ENCODE measurements at places on chromosomes 3 and 15.

- no peak for DNase-seq
Observed at GRCh38 chr3:52437326-52438103, 7.4 kb downstream of the SEMA3G start.

DNA sequence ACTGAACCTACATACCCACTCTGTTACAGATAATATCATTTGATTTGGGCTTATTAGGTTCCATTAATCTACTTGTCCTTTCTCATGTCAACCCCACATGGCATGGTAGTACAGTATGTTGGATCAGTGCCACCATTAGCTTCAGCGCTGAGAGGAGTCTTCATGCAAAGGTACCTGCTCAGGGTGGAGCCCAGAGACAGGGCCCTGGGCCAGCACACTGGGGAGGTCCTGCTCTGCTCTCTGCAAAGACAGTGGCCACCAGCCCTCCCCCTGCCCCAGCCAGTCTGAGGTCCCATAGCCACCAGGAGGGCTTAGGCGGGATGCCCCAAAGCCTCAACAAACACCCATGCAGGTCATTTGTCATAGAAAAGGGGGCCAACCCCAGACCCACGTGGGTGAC lies 71.0 kb downstream of the ATP10A start:
- no peak for DNase-seq

- no peak for DNase-seq
Observed at GRCh38 chr15:51444807-51445206, 103.4 kb downstream of the GLDN start.

DNA sequence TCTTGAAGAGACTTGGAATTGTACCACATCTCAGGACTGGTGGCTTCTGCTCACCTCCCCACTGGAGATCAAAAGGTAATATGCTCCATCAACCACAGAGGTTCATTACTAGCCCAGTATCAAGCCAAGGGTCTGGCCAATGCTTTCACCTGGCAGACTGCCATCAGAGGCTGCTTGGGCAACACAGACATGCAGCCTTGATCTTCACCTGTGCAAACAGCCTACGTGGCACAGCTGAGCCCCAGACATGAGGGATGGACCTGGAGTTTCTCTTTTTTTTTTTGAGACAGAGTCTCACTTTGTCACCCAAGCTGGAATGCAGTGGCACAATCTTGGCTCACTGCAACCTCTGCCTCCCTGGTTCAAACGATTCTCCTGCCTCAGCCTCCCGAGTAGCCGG lies 105.6 kb upstream of the HES1 start:
- no peak for DNase-seq

- no peak for DNase-seq
Observed at GRCh38 chr15:74530771-74531143, 10.3 kb upstream of the ARID3B start.

- DNase-seq, result no peak
Observed at GRCh38 chr3:115709093-115709492, 85.8 kb downstream of the GAP43 start.

- DNase-seq, result no peak
Observed at GRCh38 chr15:77069521-77070121, 1.3 kb downstream of the TSPAN3 start.

GRCh38 chr3:197367081-197367780 lies 68.8 kb upstream of the DLG1 start:
- no peak for DNase-seq

GRCh38 chr3:62587169-62587568 lies 213.8 kb upstream of the FEZF2 start:
- DNase-seq, result no peak

GRCh38 chr3:141790171-141790570 lies 27.0 kb downstream of the GRK7 start:
- DNase-seq, result no peak

DNA sequence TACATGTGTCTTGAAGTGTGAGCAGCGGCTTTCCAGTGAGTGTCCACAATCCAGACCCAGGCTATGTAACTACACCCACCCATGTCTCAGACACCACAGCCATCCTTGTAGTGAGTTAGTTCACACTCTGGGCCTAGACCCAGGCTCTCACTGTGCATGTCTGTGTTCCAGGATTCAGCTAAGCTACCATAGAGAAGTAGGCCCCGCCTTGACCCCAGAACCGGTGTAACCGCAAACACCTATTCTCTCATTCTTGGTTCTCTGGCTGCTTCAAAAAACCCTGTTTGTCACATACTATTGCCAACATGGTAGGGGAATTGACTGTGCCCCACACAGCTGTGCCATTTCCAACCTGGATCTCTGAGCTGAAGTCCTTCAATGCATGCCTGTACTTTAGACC lies 560.6 kb downstream of the RSL24D1 start:
- DNase-seq, result no peak

- no peak for DNase-seq
Observed at GRCh38 chr15:25248583-25249235, 190.1 kb downstream of the UBE3A start.

DNA sequence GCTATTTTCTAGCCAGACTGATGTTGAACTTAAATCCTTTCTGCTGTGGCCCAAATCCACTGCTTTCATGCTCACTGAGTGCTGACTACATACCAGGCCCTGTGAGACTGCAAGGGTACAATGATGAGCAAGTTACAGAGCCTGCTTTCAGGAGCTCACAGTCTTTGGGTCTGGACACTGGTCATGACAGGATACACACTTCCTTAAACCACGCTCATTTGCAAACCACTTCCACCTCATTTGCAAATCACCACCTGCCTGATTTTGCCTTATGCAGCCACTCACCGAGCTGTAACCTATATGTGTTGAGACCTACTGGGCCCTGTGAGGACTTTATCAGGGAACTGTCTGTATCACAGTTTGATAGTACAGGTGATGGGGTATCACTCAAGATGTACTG lies 50.2 kb upstream of the LRRC58 start:
- no peak for DNase-seq

DNA sequence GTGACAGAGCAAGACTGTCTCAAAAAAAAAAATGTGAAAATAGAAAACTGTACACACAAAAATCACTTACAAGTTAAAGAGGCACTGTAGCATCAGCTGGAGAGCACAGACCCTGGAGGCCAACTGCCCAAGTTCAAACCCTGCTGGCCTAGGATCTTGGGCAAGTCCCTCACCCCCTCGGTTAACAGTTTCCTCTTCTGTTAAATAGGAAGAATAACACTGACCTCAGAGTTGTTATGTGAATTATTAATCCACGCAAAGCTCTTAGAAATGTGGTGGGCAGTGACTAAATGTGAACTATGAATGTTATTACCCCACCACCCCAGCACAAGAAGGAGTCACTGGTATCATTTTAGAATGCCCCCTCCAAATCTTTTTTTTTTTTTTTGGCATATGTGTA lies 11.2 kb downstream of the CIB1 start:
- no peak for DNase-seq

GRCh38 chr3:150968341-150969035 lies 4.0 kb downstream of the CLRN1 start:
- DNase-seq, result no peak

GRCh38 chr3:71310359-71310979 lies 273.1 kb downstream of the FOXP1 start:
- DNase-seq, result no peak

DNA sequence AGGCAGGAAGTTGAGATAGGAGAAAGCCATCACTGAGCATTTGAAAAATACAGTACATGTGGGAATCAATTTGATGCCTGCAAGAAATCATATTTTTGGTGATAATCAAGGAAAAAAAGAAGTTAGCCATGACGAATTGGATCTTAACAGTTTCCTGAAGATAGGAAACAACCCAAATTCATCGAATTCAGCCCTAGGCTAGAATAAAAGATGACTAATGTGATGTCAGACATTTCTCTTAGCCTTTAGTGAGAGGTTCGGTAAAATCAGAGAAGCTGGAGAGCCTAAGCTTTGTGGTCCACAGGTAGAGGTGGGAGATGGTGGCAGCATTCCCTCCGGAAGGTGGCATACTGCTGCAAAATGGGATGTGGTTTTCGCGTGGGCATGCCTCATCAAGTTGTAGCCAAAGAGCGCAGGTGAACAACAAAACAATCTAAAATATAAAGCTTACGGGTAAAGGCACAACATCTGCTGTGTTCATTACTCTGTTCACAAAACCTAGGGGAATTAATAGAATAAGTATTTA lies 144.1 kb upstream of the ALCAM start:
- no peak for DNase-seq

- no peak for DNase-seq
Observed at GRCh38 chr3:158916111-158916510, 114.3 kb downstream of the MFSD1 start.

DNA sequence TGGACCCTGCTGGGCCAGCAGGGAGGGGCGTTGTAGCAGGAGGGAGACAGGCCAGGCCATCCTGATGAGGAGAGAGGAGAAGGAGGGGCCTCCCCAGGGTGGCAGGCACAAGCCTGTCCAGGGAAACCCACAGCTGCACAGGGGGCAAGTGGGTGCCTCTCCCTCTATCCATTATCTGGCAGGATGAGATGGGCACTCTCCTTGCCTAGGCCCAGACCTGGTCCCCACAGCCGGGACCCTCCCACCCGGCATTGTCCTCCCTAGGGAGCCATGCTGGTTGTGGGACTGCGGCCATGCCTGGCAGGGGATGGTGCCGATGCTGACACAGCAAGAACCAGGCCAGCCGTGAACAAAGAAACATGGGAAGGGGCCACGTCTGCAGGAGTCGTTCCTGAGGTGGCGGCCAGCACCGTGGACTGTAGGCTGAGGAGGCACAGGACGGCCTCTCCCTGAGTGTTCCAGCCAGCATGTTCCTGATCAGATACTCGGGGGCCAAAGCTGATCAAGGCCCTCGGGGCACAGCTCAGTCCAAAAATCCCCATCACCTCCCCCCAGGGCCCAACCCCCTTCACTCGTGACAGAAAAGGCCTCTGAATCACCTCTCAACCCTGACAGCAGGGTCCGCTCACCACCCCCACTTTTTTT lies 19.2 kb upstream of the CYP11A1 start:
- no peak for DNase-seq

DNA sequence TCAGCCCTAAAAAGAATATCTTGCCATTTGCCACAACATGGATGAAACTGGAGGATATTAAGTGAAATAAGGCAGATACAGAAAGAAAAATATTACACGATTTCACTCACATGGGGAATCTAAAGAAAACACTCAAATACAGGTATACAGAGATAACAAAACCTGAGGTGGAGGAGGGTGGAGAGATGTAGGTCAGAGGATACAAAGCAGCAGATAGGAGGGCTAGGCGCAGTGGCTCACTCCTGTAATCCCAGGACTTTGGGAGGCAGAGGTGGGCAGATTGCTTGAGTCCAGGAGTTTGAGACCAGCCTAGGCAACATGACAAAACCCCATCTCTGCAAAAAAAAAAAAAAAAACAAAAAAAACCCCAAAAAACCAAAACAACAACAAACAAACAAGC lies 23.2 kb upstream of the SRPRB start:
- no peak for DNase-seq

- DNase-seq, result no peak
Observed at GRCh38 chr3:167318996-167319615, 61.0 kb downstream of the ZBBX start.

DNA sequence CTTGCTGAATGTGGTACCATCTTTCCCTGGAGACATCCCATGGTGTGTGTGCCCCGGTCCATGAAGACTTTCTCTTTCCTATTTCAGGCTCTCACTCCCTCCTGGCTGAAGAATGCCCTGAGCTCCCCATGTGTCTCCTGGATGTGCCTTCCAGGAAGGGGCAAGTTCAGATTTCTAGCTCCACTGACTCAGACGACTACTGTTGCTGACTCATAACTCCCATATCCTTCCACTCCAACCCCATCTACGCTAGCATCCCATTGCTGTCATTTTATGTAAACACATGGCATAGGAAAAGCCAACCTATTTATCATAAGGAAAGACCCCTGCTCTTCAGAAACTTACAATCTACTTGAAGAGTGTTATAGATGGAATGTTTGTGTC lies 95.0 kb downstream of the ADCY5 start:
- DNase-seq, result no peak

DNA sequence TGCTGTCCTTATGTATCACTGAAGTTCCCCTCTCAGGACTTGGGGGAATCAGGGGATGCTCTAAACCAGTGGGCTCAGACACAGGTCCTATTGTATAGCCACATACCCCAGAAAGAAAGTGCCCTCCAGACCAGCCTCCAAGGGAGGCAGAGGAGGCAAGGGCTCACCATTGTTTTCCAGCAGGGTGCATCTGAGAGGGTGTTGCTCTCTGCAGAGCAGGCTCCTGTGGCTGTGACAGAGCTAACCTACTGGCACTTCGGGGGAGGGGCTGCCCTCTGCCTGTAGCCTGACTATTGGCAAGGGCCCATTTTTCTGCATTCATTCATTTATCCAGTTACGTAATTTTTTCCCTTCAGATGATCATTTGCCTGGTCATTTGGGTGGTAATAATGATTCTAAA lies 39.9 kb downstream of the EEFSEC start:
- DNase-seq, result no peak

DNA sequence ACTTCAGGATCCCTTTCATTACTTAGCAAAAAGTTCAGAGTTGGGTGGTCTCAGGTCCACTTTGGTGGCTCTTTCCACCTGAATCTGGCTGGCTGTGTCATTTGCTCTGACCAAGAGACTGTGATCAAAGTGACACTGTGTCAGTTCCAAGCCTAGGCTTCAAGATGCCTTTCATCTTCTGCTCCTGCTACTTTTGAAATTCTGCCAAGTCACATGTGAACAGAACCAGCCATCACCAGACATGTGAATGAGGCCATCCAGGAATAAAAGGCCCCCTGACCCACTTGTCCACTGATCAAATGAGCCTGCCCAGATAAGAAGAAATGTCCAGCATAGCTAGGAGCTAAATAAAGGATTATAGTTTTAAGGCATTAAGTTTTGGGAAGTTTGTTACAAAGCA lies 132.2 kb downstream of the OSBPL10 start:
- no peak for DNase-seq

- no peak for DNase-seq
Observed at GRCh38 chr3:172808969-172809546, 58.5 kb downstream of the ECT2 start.

- peak; percentile 76 for DNase-seq
Observed at GRCh38 chr3:50260027-50260941, 8.7 kb upstream of the SEMA3B start.

GRCh38 chr15:46855388-46855787 lies 861.9 kb upstream of the SEMA6D start:
- no peak for DNase-seq

- DNase-seq, result peak; percentile 53
Observed at GRCh38 chr15:76973362-76973743, 21.6 kb upstream of the PSTPIP1 start.

- no peak for DNase-seq
Observed at GRCh38 chr3:119589102-119589773, 8.4 kb upstream of the PLA1A start.

DNA sequence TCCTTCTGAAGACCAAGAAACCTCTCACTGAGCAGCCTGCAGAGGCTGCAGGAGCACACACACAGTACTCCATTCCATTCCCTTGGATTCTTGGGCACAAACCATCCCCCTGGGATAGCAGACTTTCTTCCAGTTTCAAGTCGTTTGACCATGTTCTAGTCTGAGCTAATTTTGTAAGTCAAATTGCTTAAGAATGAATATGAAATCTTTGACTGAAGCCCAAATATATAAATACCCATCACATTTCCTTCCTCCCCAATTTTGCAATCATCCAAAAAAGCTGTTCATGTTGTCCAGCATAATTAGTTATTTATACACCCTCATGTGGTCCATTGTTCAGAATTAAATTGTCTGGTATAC lies 231.2 kb upstream of the TPRG1 start:
- no peak for DNase-seq

All from stimulated activated CD8-positive, alpha-beta memory T cell treated with anti-CD3 and anti-CD28 coated beads, Interleukin-7, amount 100 ng/mL, for 4 hours (primary cell).